ENCODE measurements at places on chromosomes 2 and 18.

DNA sequence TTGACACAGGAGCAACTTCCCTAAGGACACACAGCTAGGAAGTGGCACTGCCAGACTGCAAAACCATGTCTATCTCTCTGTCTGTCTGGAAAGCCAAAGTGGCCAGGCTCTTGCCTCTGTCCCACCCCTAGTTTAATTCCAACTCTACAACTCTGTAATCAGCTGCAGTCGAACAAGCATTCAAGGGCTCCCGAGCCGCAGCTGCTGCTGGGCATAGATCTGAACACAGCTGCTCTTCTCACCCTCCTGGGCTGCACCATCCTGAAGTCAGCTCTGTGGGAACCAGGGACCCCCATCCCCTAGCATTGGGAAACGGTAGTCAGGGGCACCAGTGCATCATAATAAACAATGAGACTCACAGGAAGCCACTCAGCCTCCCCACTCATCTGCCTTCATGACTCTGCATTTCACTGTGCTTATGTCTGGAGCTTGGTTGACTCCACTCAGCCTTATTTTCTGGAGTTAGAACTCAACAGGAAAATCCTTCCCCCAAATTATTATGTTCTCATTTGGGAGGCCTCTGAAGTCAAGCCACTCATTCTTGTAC, 44.4 kb upstream of the TMEM163 start:
- no peak for DNase-seq

GRCh38 chr2:151007365-151007764, 254.3 kb downstream of the RBM43 start:
- no peak for DNase-seq

DNA sequence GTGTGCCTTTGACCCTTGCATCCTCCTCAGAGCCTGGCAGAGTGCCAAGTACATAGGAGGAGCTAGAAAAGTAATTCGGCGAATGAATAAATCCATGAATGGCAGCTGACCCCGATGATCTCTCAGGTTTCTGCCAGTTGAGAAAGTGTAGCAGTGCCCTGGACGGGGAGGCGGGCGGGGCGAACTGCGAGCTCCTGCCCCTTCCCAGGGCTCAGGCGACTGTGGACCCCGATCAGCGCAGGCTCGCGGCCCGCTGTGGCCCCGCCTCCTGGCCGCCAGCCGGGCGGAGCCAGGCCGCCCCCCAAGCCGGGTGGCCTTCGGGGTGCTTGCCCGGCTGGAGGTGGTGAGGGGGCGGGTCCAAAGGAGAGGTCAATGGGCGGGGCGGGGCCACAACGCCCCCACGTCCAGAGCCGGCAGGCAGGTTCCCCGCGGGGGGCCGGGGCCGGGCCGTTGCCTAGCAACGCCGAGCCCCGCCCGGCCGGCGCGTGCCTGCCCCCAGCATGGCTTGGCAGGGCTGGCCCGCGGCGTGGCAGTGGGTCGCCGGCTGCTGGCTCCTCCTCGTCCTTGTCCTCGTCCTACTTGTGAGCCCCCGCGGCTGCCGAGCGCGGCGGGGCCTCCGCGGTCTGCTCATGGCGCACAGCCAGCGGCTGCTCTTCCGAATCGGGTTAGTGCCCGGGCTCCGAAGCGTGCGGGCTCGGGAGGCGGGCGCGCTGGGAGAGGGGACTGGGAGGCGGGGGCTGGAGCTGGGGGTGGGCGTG, 30.6 kb upstream of the TMBIM1 start:
- DNase-seq: peak; percentile 18

- DNase-seq: no peak
Measured at GRCh38 chr2:30106543-30106942, 40.3 kb upstream of the YPEL5 start.

DNA sequence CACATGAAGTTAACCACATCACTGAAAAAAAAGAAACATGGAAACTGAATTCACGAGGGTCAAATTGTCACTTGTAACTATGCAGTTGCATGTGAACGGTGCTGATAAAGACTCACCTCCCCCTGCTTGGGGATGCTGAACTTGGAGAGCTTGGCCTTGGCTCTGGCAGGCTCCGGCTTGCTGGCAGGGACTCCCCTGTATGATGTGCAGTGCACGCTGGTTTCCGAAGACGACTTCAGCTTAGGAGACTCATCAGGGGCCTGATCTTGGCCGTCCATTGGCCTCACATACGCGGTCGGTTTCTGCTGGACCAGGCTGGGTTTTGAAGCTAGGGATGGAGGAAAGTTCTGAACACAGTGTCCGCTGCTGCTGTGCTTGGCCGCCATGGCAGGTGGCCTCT, 135.9 kb downstream of the AFF3 start:
- DNase-seq: no peak

DNA sequence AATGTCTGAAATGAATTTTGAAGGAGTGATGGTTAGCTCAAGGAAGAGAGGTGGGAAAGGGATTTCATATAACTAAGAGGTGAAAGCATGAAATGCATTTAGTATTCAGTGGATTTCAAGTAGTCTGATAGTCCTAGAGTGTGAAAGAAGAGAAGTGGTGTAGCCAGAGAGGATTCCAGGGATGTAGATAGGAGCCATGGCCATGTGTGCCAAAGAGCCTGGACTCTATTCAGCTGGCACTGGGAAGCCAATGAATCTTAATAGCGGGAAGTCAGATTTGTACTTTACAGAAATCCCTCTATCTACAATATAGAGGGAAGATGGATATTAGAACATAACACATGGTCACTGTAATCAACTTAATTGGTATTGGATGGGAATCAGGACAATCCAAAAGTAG, 8.3 kb upstream of the BOLL start:
- no peak for DNase-seq

GRCh38 chr2:160224060-160224459, 24.0 kb upstream of the ITGB6 start:
- DNase-seq: no peak

DNA sequence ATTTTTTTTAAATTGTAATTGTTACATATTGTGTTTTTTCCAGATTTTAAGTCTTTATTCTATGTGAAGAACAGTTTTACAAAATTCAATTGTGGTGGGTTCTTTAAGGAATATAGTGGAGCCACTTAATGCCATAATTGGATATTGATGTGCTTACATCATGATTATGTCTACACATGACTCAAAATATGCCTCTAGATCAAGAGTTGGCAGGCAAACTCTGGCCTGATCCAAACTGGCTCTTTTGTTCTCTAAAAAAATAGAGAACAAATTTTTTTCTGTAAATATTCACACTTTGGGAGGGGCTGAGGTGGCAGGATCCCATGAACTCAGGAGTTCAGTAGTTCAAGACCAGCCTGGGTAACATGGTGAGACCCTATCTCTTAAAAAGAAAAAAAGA, 8.3 kb downstream of the EHBP1 start:
- DNase-seq: no peak

DNA sequence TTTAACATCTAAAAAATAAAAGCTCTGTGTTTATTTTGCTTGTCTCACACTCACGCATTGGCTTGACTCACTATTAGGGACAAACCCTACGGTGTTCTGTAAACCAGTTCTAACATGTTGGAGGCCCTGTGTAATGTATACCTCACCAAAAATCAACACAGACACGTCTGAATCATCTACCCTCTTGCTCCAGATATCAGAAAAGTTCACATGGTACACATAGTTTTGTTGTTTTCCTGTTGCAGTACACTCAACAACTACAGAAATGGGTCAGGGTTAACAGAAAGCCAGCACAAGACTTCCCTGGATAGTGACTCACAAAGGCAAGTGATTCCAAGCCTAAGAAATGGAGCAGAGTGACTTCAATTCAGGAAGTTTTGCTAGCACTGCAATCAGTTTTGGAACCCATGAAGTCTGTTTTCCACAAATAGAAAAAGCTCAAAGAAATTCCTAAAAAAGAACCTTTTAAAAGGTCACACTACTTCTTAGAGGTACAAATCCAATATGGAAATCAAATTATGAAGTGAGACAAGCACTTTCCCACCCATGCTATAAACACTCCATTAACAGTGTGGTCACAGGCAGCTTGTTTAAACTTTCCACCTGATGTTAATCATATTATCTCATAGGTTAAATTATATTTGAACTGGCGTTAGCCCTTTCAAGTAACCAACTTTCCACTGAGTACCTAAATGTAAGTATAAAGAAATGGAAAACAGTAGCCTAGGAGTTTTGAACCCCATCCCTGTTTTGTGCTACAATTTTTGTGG, 87.4 kb downstream of the GAREM1 start:
- no peak for DNase-seq

DNA sequence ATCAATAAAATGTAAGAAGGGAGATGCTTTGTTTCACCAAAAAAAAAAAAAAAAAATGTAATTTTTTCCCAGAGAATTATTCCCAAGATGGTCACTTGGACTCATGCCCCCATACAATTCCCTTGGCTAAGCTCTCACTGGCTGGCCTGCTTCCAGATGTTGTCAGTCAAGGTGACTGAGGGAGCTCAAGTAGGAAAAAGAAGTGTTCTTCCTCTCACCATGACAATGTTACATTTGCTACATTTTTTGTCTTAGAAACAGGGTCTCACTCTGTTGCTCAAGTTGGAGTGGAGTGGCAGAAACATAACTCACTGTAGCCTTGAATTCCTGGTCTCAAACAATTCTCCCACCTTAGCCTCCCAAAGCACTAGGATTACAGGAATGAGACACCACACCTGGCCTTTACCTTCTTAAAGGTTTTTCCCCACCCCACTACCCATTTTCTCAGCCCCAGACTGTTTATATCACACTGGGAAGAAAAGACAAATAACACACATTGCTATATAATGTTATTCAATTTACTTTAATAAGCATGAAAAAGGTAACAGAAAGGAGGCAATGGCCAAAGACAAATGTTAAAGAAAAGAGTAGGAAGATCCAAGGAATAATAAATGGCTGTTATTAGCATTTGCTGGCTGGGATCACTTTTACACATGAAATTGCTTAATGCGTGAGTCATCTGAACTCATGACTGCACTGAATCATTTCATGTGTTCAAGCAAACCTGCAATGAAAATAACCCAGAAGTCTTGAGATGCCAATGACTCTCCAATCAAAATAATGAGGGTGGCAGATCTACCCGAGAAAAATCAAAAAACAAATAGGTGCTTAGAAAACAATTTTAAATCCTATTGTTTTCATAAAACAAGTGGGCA, 45.2 kb downstream of the ACVR1 start:
- no peak for DNase-seq

DNA sequence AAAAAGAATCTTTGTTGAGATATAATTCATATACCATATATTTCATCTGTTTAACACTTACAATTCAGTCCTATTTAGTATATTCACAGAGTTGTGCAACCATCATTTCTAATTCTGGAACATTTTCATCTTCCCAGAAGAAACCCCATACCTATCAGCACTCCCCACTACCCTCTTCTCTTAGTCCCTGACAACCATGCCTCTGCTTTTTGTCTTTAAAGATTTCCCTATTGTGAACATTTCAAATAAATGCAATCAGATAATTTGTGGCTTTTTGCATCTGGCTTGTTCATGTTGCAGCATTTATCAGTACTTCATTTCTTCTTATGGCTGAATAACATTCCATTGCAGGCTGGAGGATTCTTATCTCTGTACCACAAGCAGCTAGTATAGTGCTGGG, 305.9 kb upstream of the MEX3C start:
- no peak for DNase-seq

DNA sequence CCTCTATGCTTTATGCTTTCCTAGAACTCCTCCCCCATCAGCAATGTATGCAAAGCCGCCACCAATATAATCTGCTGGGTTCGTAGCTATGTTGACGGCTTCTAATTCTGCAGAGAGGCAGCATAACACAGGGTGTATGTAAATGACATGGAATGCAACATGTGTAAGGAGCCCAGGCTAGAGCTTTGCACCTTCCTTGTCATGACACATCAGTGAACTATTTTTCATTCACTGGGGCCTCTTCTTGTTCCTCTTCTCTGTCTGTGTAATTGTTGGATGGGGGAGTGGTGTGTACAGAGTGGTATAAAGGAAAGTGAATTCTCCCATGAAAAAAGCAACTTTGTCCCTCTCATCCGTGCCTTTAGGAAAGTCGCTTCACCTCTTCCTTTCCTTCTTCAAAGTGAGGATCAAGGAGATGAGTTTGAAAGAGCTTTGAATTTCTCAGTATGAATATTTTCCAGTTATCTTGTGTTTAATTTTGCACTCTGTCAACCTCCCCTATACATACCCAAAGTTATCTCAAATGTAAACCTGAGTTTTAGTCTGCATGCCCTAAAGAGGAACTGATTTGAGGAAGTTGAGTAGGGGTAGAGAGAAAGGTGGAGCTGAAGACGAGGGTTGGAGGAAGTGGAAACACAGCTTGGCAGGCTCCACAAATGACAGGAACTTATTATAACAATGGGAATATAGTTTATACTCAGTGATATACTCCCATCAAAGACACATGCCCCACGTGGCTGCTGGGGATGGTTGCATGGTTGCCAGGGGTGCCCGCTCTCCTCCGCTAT, 74.9 kb upstream of the ARL4C start:
- DNase-seq: no peak

- no peak for DNase-seq
Measured at GRCh38 chr2:23380562-23381065, 4.4 kb upstream of the KLHL29 start.

DNA sequence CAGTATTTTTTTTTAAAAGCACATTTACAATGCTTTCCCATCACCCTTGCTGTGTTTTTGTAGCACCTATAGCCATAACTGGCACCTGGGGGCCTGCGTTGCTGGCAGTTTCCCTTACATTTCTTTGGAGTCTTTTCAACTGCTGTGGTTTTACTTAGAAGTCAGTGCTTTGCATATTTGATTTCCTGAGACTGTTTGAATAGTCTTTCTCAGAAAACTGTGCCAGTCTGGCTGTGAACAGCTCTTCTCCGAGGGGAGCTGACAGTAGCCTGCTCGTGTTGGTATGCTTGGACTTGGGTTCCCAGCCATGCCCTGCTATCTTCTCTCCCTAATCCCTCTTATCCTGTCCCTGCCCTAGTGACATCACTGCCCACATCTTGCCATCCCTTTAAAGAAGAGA, 81.5 kb downstream of the DPP4 start:
- DNase-seq: no peak

DNA sequence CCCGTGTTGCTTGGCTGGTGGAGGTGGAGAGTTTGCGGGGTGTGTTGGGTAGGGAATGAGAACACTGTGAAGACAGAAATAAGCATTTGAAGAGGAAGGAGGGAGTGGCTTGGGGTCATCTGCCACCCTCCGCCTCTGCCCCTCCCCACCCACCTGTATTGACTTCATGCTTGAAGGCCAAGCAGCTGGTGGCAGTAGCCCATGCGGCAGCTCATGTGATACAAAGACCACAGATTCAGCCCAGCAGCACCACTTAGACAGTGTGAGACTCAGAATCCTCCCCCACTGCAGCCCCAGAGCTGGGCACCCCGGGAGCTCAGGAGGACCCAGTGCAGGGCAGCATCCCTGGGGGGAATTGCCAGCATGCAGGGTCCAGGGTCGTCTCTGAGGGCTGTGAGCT, 15.4 kb downstream of the NPPC start:
- DNase-seq: no peak

GRCh38 chr2:218880102-218880858, at the start of gene WNT10A:
TSS of gene WNT10A (plus strand) at chr2:218880852. CDS start at chr2:218880996, 144 bp downstream.
- no peak for DNase-seq

- DNase-seq: no peak
Measured at GRCh38 chr2:56291711-56292110, 107.9 kb downstream of the CCDC85A start.

- DNase-seq: no peak
Measured at GRCh38 chr2:79994965-79995364, 309.6 kb downstream of the LRRTM1 start.

GRCh38 chr2:43475137-43475846, 120.5 kb downstream of the THADA start:
- no peak for DNase-seq

- DNase-seq: no peak
Measured at GRCh38 chr2:127887776-127888130, 2.0 kb upstream of the AMMECR1L start.

GRCh38 chr2:225894236-225894980, 494.9 kb downstream of the NYAP2 start:
- DNase-seq: no peak

Measured in stimulated activated CD8-positive, alpha-beta memory T cell treated with anti-CD3 and anti-CD28 coated beads, Interleukin-15, amount 100 ng/mL, for 24 hours (primary cell).